ENCODE measurements at places on chromosomes 2 and 18.

DNA sequence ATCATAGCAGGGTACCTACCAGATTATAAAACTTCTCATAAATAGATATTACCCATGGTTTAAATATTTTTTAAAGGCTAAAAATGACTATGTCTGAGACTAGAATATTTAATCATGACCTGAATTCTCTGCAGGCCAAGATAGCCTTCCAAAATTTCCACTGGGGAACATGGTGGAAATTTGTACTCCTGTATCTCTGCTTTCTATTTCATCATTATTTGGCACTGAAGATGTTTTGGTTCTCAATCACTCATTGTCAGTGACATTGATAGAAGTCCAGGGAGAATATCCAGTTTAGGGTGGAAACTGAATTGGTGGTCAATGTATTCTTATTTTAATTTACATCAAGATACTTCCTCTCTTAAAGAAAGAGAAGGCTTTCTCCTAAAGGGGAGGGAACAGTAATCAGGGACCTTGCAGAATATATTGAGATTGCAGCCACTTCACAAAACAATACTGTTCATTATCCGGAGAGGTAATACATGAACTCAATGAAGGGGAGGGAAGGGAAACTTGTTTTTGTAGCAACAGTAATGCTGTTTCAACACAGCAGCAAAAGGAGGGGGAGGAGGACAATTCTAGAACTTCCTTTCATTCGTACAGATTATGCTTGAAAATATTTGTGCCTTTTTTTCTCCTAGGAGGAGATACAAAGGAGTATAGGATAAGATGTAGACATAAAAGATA is 34.1 kb downstream of the EEF1B2 start:
- no peak for DNase-seq

DNA sequence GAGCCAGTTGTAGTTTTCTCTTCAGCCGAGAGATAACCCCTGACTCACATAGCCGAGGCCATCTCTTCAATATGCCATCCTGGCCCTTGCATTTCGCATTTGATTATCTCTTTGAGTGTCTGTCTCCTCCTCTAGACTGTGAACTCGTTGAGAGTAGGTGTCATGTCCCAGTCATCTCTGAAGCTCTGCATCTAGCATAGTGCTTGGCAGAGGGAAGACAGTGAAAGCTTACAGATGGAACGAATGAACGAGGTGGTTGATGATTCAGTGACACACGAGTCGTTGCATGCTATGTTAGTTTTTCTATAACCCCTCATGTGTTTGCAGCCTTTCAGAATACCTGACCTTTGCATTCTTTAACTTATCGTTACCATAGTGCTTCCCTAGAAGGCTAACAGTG is 59.9 kb upstream of the CYRIA start:
- no peak for DNase-seq

- no peak for DNase-seq
Observed at GRCh38 chr2:60262178-60262577, 291.3 kb downstream of the BCL11A start.

- no peak for DNase-seq
Observed at GRCh38 chr2:232027530-232027929, 66.0 kb downstream of the DIS3L2 start.

DNA sequence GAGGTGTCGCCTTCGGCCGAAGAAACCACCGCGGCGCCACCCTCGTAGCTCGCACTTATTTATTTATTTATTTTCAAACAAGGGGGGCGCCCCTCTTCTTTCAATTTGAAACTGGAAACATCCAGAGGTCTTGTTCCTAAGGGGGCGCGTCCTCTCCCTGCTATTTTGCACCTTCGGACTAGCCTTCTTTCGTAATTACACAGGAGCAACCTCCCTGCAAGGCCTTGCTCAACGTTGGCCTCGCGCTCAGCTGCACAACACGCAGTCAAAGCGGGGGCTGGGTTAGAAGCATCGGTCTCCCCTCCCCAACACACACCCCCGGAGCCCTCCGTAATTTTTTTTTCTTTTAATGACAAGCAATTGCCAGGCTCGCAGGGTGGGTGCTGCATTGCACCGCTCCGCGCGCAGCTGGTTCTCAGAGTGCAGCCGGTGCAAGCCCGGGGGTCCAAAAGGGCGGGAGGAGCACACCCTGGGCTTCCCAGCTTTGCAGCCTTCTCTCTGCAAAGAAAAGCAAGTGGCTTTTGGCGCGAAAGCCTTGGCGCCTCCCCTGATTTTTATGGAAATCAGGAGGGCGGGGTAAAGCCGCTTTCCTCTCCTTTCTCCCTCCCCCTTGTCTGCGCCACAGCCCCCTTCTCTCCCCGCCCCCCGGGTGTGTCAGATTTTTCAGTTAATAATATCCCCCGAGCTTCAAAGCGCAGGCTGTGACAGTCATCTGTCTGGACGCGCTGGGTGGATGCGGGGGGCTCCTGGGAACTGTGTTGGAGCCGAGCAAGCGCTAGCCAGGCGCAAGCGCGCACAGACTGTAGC is at the start of gene MYCN:
TSS of gene MYCN (plus strand) at position 697 of the 807 bp plus-strand sequence. CDS start 1,515 bp downstream, outside the sequence.
- DNase-seq, result peak; percentile 43

- DNase-seq, result no peak
Observed at GRCh38 chr2:218996937-218997336, 3.7 kb upstream of the CRYBA2 start.

GRCh38 chr2:943821-944220 is 6.8 kb upstream of the SNTG2 start:
- DNase-seq, result no peak

- DNase-seq, result no peak
Observed at GRCh38 chr2:237900891-237901831, 41.7 kb downstream of the RAMP1 start.

DNA sequence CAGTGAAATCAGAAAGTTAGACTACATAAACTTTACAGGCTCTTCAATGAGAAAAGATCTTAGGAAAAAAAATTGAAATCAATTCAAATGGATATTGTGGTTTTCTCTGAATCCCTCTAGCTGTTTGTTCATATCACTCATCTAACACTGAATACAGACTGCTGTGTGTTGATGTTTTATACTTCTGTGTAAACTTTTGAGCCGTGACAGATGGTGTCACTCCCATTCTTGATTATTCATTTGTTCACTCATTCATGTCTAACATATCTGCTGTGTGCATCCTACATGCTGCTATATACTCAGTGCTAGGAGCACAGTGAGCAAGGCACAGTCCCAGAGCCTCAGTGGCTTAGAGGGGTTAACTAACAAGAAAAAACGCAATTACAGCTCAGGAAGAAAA is 12.6 kb downstream of the KLHL23 start:
- DNase-seq, result no peak

GRCh38 chr2:8709611-8710010 is 27.8 kb downstream of the ID2 start:
- DNase-seq, result no peak

- DNase-seq, result no peak
Observed at GRCh38 chr2:189674374-189675112, at the start of gene ANKAR. TSS of gene ANKAR (plus strand) at chr2:189674670. CDS start at chr2:189676491, 1,821 bp downstream.

- no peak for DNase-seq
Observed at GRCh38 chr2:88321449-88322248, 130.8 kb downstream of the FOXI3 start.

DNA sequence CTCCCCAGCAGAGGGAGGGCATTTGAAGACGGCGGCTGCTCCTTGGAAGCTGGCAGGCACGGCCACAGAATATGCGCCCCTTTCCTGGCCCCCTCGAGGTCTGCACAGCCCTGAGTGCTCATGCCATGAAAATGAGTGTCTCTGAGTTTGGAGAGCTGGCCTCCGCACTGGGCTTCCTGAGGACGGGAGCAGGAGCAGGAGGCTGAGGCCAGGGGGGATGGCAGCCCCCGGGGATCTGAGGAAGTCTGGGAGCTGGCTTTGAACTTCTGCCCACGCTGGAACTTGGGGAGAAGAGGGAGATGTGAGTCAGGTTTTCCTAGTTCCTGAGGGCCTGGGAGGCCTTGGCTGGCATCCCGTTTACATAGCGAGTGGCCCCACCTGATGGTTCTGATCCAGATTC is 47.0 kb downstream of the RRM2 start:
- DNase-seq, result no peak

DNA sequence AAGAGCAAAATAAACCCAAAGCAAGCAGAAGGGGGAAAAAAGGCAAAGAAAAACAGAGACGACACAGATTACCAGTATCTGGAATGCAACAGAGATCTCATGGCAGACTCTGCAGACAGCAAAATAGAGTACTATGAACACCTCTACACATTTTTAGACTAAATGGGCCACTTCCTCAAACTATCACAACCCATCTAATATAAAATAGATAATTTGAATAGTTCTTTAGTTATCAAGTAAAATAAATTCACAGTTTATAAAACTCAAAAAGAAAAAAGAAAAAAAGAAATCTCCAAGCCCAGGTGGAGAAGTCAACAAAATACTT is 16.6 kb downstream of the SESTD1 start:
- no peak for DNase-seq

DNA sequence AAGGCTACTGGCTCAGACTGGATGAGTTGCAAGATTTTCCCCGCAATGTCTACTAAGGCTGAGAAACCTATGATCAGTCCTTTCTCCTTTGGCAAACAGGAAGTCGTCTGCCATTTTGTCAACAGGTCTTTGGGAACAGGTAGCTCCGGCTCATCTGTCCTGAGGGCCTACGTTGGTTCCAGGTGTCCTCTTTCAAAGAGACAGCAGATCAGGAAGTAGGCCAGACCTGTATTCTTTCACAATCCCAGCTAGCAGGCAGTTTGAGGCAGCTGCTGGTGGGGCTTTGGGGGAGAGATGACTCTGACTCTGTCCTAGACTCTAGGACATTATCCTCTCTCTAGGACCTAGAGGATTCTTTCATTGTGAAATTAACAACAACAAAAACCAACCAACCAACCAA is 98.6 kb downstream of the ACTR2 start:
- no peak for DNase-seq

- no peak for DNase-seq
Observed at GRCh38 chr2:118675531-118675930, 171.9 kb downstream of the EN1 start.

GRCh38 chr2:233068762-233069418 is 8.7 kb downstream of the INPP5D start:
- no peak for DNase-seq

DNA sequence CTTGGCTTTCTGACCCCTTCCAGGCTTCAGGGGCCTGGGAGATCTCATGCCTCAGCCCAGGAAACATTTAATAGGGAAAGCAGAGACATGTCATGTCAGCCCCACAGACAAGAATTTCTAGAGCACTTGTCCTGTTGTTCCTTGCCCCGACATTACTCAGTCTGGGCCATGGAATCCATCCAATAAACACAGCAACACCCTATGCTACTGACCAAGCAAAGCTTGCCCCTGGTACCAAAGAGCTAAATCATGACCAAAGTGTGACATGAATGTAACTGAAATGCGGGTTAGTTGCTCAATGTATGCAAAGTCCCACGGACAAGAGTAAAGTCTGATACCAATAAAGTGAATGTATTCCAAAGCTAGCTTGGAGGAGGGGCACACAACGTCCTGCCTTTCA is 35.1 kb downstream of the EHD3 start:
- no peak for DNase-seq

GRCh38 chr18:59633961-59634485 is 63.2 kb downstream of the CCBE1 start:
- DNase-seq, result no peak

DNA sequence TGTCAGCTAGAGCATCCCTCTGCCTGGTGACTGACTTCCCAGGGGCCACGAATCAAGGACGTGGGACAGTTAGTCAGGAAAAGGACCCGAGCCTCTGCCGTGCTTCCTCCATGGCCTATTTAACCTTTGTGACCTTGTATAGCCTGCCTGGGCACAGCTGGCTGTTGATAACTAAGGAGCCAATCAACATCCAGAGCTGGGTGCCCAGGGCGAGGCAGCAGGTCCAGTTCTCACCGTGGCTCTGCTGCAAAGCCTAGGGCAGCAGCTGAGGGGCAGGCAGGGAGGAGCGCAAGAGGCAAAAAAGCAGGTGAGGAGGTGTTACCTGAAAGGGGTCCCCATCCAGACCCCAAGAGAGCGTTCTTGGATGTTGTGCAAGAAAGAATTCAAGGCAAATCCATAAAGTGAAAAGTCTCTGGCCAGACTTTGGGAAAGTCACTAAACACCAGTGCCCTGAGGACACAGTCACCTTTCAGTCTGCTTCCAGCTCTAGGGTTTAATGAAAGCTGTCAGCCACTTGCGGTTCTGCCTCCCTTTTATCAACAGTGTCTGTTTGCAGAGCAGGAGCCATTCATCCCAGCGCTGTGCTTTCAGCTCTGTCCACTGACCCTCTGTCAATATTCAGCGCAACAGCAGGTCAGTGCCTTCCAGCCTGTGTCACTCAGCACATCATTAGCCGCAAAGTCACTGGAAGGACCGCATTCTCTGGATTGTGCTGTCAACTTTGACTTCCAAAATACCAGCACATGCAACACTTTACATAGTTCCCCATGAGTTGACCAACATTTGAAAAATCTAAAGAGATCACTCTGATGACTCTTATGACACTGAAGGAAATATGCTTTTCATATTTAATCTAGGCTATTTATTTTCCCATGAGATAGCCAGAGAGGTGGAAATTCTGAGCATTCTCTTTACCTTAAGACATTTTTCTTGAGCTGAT is 38.6 kb upstream of the ASAP2 start:
- no peak for DNase-seq

DNA sequence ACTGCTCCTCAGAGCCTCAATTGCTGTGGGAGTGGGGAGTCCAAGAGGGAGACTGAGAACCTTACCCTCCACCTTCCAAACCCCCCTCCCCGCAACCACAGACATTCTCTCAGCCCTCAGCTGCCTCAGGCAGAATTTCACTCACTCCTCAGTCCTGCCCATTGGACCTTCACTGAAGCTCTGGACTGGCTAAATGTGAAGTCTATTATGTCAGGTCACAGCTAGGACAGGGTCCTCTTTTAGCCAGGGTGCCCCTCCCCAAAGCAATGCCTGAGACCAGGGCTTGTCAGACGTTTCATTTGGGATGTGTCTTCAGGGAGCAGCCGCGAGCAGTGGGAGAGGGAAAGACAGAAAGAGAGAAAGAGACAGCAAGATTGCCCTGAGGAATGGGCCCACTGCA is 199.3 kb upstream of the CCDC68 start:
- DNase-seq, result no peak

DNA sequence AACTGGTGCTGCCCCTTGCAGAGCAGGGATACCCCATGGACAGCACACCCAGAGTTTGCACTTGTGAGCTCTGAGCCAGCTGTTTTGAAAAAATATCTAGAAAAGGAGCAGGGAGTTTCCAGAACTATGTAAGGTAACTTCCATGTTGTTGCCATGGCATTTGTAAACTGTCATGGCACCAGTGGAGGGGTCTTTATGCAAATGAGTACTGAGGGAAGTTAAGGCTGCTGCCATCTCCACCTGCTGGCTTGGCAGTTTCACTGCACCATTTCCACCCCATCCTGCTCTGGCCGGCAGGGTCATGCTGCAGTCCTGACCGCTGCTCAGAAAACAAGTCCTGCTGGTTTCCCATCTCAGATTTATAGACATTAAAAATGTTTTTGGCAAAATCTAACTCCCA is 52.3 kb upstream of the SNTG2 start:
- no peak for DNase-seq

Measured in stimulated activated CD4-positive, alpha-beta T cell treated with anti-CD3 and anti-CD28 coated beads, TNF-alpha, amount 100 ng/mL, for 24 hours (primary cell).